ENCODE measurements at places on chromosomes 2 and 18.

- DNase-seq = no peak
Observed at GRCh38 chr2:60633615-60634014, 80.2 kb upstream of the BCL11A start.

DNA sequence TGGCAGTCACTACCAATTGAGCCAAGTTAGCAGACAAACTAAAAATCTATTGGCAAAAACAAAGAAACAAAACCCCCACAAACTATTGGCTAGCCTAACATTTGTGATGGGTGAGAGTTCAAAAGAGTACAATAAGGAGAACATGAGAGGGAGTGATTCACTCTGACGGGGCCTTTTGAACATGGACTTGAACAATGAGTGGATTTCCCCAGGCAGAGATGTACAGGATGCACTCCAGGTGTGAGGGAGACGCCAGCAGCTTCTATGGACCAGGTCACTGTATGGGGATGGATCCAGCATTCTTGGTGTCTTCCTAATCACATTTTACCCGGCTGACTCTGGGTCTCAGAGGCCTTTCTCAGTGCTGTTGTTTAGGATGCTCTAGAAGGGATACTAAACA is 167.5 kb upstream of the SMAD2 start:
- no peak for DNase-seq

DNA sequence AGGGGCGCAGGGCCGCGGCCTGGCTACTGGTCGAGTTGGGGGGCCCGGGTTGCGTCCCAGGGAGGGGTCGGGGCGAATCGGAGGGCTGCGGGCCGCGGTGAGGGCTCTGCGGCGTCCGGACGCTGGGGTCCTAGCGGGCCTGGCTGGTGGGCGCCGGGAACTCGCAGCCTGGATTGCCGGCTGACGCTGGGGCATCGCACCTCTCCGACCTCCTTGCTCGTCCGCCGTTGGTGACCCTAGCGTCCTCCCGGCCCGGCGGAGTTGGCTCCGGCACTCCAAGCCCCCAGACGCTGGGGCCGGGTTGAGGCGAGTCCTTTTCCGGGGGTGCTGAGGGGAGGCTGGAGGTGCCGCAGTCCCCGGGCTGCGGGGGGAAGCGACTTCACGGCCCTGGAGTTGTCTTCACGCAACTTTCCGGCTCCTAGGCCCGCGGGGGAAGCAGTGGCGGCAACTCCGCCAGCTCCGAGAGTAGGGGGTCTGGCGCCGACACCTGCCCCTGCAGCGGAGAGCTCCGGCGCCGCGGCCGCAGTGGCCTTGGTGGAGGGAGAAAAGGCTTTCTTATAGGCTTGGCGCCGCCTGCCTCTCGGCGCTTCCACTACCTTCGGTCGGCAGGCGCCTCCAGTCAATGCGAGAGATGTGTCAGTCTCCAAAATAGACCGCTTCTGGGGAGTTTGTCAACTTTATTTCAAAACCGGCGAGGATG is 70.3 kb downstream of the HAUS1 start:
- no peak for DNase-seq

DNA sequence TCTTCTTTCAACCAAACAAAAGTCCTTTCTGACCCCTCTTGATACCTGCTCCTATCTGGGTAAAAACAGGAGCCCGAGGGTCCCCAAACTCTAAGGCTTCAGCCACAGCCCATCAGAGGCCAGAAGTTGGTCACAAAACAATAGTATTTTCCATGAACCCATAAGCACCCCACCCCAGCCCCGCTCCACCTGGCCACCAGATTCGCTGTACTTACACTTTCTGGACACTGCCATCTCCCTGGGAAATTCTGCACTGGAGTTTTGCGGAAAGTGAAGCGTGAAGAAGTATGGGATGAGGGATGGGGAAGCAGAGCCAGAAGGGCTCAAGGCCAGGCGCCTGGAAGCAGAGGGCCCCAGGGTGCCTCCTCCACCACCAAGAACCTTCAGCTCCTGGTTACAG is 5.2 kb upstream of the RUFY4 start:
- DNase-seq = no peak

DNA sequence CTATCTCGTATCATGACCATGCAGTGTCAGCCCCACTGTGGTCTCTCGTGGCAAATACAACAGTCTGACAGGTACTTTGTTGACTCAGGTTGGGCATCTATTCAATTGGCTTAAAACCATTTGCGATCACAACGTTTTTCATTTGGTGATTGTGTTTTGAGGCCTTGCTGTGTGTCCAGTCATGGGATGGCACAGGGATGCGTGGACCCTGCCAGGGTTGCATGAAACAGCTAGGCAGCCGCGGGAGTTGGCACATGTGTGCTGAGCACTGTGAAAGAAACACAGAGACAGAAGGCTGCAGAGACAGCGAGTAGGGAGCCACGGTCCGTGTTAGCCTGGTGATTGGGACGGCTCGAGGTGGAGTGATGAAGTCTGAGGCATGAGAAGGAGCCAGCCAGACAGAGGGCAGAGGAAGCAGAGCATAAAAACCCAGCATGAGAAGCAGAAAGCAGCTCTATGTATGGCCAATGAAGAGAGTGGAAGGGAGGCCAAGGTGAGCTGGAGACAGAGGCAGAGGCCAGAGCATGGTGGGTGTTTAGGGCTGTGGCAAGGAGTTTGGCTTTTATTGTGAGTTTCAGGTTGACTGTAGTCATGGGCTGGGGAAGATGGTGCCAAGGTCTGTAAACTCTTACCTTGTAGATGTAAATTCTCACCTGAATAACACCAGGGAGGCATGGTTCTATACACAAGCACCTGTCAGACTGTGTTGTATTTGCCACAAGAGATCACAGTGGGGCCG is 31.8 kb upstream of the IL1R1 start:
- DNase-seq = no peak

GRCh38 chr2:238913931-238914647 is 66.2 kb downstream of the TWIST2 start:
- no peak for DNase-seq

DNA sequence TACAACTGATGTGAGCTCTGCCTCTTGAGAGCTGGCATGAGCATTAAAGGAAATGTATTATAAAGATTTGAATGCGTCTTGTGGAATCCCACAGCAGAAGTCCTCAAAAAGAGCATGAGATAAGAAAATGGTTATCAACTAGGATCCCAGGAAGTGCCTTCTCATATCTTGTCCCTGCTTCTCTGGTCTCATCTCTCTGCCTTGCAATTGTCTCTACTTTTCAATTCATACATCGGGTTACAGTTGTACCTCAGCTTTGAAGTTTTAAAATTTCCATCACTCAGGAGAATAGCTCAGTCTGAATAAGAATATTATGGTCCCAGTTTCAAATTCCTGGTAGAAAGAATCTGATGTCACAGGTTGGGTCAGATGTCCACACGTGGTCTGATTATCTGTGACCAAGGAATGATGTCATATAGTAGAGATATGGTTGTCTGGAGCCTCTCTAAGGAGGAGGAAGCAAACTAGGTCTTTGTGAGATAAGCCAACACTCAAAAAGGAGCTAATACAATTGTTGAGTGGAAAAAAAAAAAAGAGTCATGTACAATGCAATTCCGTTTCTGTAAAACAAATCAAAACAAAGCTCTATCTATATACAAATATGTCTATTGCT is 21.7 kb upstream of the CCDC88A start:
- DNase-seq = no peak

DNA sequence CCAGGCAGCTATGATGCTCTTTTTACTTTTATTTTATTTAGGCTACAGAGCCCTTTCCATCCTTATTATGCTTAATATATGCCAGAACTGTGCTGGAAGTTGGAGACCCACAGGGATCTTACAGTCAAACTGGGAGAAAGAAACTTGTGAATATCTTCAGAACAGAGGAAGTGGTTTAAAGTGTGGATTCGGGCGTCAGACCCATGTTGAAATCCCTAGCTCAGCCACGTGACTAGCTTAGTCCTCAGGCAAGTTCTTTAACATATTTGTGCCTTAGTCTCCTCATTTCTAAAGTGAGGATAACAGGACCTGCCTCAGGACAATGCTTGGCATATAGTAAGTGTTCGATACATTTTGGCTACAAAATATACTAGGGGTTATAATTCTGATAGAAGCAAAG is 59.1 kb downstream of the MAP3K20 start:
- DNase-seq = no peak

- peak; percentile 21 for DNase-seq
Observed at GRCh38 chr2:191218292-191218898, 26.8 kb upstream of the MYO1B start.

DNA sequence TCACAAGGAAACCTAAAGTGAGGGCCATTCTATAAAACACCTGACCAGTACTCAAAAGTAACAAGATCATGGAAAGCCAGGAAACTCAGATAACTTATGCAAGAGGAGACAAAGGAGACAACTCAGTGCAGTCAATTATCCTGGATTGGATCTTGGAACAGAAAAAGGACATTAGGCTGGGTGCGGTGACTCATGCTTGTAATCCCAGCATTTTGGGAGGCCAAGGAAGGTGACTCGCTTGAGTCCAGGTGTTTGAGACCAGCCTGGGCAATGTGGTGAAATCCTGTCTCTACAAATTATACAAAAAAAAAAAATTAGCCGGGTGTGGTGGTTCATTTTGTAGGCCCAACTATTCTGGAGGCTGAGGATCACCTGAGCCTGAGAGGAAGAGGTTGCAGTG is 424.5 kb upstream of the SPRED2 start:
- no peak for DNase-seq

DNA sequence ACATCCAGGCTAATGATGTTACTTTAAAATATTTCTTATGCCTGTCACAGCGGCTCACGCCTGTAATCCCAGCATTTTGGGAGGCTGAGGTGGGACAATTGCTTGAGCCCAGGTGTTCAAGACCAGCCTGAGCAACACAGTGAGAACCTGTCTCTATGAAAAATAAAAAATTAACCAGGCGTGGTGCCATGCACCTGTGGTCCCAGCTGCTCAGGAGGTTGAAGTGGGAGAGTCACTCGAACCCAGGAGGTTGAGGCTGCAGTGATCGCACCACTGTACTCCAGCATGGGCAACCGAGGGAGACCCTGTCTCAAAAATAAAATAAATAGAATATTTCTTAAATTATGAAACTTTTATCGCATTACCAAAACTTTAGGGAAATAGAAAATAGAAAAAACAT is 28.1 kb upstream of the ACTR3 start:
- DNase-seq = no peak

DNA sequence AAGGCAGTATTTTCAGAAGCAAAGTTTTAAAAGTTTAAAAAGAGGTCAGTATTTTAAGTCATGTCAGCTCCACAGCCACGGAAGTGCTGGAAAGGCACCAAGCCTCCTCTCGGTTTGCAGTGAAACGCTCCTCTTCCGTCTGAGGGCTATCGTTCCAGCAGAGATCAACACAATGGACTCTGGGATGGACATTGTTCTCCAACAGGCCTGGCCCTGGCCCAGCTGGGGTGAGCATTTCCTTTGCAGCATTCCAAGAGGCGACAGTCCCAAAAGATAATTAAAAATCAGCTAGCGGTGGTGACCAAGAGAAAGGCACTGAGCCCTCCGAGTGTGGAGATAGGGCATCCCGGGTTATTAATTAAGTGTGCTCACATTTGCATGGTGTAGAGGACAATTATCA is 95.9 kb upstream of the LCLAT1 start:
- DNase-seq = no peak

DNA sequence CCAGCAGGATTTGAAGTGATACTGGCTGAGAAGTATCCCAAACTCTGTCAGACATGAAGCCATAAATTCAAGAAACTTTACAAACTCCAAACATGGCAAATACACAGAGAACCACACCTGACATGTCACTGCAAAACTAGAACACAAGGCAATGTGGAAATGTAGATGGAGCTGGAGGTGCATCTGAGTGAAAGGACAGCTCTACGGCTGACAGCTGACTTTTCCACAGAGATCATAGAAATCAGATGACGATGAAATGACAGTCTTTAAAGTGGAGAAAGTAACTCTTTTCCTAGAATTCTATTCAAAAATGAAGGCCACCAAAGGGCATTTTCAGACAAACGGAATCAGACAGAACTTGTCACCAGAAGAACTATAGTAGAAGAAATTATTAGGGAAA is 97.5 kb downstream of the LDLRAD4 start:
- DNase-seq = no peak

- no peak for DNase-seq
Observed at GRCh38 chr2:109365131-109365530, 236.1 kb downstream of the SH3RF3 start.

DNA sequence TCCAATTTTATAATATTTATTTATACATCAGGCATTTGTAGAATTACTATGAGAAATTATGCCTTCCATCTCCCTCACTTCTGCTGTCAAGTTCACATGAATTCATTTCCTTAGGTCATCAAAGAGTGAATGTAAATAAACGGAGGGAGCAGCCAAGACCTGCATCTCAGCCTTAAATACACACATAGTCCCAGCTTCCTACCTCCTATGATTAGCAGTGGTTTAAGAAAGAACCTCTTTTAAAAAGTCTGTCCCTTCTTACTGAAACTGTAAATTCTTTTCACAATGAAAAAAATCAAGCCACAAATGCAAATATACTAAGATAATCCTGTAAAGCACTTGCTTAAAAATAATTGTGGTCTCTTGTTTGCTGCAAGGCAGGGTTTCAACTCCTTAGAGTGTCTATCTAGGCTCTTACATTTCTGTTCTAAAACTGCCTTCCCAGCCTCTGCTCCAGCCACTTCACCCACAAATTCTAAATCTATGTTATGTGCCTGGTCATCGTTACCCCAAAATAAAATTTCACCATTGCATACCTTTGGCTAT is 532.7 kb upstream of the FSHR start:
- no peak for DNase-seq

GRCh38 chr2:98772536-98772935 is 41.6 kb upstream of the MGAT4A start:
- DNase-seq = no peak

DNA sequence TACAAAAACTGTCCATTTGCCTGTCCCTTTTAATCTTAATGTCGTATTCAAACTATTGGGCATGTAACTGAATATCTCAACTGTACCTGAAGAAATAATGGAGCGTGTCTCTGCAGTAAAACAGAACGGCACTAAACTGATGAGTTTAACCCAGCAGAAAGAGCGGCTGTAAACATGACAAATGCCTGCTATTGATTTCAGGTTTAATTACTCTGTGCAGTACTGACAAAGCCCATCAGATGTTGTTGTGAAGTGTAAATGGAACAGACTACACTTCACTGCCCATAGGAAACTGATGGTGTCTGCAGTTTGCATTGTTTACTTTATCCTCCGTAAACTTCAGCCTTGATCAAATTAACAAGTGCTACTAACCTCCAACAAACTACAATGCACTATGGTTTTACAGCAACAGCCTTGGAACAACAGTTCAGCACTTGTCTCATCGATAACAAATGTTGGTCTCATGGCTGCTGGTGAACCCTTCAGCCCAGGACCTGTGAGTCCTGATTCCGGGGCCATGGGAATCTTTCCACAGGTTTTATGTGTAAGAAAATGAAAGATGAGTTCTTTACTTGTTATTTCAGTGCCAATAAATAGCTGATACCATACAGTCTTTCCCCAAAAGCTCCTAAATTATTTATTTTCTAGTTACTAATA is 316.5 kb downstream of the CCDC178 start:
- peak; percentile 36 for DNase-seq

- no peak for DNase-seq
Observed at GRCh38 chr2:46047290-46047689, 249.9 kb upstream of the EPAS1 start.

- DNase-seq = peak; percentile 35
Observed at GRCh38 chr2:8590938-8591337, 90.9 kb upstream of the ID2 start.

GRCh38 chr2:118853651-118854291 is 6.3 kb upstream of the EN1 start:
- DNase-seq = no peak
